Endothelial cell (in vitro differentiated cells): ENCODE measurements at places on chromosomes 13 and 19. TPM values are rescaled to one million over a fixed set of nuclear protein-coding genes. Genes with fewer than 3 reads are reported as not detected.

Gene ZNF112
- total RNA-seq = 12.3 TPM

DNA sequence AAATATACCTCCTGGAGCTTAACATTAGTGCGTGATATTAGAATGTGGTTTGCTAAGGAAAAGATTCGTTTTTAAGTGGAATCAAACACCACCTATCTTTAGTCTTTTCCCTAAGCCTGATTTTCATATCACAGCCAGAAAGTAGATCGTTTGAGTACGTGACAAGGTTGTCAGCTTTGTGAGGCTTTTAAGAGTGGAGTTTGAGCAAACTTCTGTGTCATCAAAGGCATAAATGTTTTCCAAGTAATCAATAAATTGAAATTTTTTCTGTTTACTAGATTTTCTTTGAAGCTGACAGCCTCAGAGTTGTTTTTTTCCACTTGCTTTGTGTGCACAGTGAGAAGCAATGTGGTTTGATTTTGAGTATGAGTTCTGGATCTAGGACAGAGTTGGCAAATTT is 6.5 kb upstream of the ZNF331 start:
- no peak for DNase-seq
- H3K4me1 ChIP-seq = peaks cover 2% of the 10 kb centered on the region
- no peaks in the 10 kb centered on the region for H3K27me3 ChIP-seq

Gene BTBD2
- 80.5 TPM for total RNA-seq

DNA sequence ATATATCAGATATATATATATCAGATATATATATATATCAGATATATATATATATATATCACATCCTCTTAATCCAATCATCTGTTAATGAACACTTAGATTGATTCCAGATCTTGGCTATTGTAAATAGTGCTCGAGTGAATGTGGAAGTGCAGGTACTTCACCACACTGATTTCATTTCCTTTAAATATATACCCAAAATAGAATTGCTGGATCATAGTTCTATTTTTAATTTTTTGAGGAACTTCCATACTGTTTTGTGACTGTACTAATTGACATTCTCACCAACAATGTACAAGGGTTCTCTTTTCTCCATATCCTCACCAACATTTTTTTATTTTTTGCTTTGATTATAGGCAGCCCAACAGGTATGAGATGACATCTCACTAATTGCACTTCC is 277.5 kb downstream of the NHLRC3 start:
- H3K27ac ChIP-seq = no peak overlapping the region
- H3K36me3 ChIP-seq = no peaks in the 10 kb centered on the region
- H3K27me3 ChIP-seq = no peaks in the 10 kb centered on the region
- H3K4me1 ChIP-seq = no peaks in the 10 kb centered on the region

Gene RNF225
- not detected for total RNA-seq
